ENCODE measurements at places on chromosomes 5 and 9. TPM values are rescaled to one million over a fixed set of nuclear protein-coding genes. Genes with fewer than 3 reads are reported as not detected.

GRCh38 chr9:78685471-78685870 is 388.5 kb downstream of the PSAT1 start:
- DNase-seq: no peak

DNA sequence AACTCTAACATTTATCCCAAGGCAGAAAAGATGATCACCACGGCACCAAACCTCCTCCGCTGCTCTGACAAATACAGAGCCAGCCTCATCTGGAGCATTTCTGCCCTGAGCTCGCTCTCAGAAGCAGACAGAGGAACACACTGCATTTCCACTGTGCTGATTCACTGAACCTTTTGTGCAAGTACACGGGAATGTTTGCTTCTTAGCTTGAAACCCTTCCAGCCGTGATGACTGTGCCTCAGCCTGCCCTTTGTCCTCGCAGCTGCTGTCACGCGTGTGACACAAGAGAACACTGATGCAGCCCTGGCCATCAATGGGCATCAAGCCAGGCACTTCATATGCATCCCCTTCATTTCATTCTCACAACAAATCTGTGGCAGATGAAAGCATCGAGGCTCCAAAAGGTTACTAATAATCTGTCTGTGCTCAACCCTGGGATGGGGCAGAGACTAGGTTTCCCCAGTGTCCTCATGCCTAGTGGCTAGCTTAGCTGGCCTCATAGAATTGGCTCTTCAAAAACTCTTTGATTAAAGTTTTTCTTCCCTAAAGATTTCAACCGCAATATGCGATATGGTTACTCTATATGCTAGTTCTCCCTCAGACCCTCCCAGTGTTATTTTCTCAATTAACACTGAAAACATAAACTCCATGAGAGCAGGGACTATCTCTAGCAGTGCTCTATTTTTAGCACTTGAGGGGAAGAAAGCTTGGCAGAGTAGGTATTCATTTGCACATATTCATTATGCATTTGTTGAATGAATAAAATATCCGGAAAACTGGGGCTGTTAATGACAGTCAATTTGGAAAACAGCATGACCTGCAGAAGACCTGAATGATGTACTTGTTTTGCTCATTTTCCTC is 7.3 kb downstream of the CDC14B start:
- DNase-seq: no peak

GRCh38 chr5:31415009-31415923 is 116.6 kb downstream of the DROSHA start:
- no peak for DNase-seq

DNA sequence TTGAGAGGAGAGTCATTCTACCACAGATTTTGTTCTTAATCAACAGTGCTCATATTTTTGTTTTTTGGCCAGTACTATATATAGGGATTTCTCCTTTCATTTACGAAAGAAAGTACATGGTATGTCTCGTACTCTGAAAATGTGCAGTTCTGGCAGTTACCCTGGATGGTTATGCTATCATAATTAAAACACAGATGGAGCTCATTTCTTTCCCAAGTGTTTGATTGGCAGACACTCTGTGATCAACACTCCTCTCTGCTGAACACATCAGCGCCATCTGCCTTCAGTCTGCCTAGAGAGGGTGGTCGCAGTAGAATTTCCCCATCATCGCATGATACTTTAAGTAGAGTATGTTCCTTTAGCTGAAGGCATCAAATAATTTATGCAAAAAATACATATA is 64.5 kb downstream of the PAM start:
- DNase-seq: no peak

C9orf50 gene
- total RNA-seq: not detected

FAT2 gene
- 86.5 TPM for total RNA-seq

- no peak for DNase-seq
Measured at GRCh38 chr5:78537821-78538220, 110.8 kb downstream of the LHFPL2 start.

DNA sequence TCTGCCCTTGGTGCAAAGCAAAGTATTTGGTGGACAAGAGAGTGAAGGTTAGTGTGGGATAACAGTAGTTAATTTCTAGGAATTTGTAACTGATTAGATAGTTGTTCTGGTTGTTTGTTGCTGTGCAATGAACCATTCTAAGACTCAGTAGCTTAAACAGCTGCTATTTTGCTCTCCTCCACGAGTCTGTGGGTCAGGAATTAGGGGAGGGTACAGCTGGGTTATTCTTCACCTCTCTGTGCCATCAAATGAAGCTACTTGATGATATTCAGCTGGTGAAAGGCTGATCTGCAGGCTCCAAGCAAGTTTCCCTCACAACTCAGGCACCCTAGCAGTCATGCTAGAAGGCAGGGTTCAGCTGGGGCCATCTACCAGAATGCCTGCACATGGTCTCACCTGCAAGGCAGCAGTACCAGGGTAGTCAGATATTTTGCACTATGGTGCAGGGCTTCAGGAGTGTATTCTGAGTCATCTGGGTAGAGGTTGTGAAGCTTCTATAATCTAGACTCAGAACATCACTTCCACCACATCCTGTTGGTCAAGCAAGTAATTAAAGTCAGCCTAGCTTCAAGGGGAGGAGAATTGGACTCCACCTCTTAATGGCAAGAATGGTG is 159.5 kb upstream of the SLC28A3 start:
- no peak for DNase-seq

- DNase-seq: no peak
Measured at GRCh38 chr5:160548949-160549645, 127.4 kb downstream of the PTTG1 start.

PRDM9 gene
- total RNA-seq: not detected

GCNT4 gene
- total RNA-seq: 2.3 TPM

DNA sequence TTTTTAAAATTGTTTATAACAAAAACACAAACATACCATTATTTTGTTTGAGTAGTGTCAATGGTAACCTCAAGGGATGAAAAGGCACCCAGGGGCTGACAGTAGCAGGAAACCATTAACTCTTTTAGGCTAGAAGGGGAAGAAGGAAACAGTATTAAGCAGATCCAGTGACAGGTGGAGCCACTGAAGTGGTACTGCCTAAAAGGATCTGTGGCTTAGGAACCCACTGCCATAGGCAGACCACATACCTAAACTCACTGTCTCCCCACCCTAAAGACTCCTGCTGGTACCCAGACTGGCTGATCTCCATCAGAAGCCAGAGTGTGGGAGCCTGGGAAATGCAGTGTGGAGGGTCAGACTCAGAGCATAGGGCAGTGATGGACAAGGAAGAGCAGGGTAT is 13.5 kb downstream of the RLN1 start:
- no peak for DNase-seq

PRLR gene
- total RNA-seq: 2.8 TPM

PPP3R2 gene
- total RNA-seq: not detected

- DNase-seq: no peak
Measured at GRCh38 chr5:105696440-105696839, 1974.3 kb downstream of the EFNA5 start.

DNA sequence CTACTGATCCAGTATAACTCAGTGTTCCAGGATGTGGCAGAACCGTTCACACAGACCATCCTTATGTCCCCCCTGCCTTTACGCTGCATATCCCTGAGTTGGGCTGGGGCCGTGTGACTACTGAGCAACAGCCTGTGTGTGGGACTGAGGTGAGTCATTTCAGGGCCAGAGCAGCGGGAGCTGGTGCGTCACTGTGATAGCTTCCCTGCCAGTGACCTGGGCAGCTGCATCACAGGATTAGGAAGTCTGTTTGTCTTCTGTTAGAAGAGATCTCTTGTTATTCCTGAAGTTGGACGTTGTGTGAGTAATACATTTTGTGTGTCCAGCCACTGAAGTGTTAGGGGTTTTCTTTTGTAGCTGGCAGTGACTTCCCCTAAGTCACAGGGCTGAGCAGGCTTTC is 35.6 kb downstream of the TPPP start:
- no peak for DNase-seq

FOXD4L5 gene
- total RNA-seq: not detected

PCSK1 gene
- not detected for total RNA-seq

GPR151 gene
- not detected for total RNA-seq

DNA sequence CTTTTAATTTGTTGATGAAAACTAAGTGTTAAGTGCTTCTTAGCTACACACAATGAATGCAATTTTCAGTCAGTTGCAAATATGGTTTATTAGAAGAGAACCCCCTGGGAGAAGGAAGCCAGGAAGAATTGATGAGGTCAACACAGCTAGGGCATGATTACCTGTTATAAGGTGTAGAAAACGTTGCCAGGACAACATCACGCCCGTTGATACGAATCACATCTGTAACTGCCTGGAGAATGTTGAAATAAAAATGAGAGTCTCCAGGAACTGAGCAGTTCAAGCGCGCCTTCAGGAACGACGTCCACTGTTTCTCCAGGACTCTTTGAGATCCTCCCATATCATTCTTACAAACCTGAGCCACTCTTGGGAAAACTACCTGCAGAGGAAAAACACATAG is 88.0 kb downstream of the SEMA6A start:
- no peak for DNase-seq

SLC6A19 gene
- not detected for total RNA-seq

BTNL8 gene
- total RNA-seq: not detected

GRCh38 chr5:115602591-115603125 is 379 bp upstream of the TICAM2 start:
- no peak for DNase-seq

CRHBP gene
- total RNA-seq: not detected

- no peak for DNase-seq
Measured at GRCh38 chr9:79224672-79225433, 346.9 kb upstream of the TLE4 start.

DNA sequence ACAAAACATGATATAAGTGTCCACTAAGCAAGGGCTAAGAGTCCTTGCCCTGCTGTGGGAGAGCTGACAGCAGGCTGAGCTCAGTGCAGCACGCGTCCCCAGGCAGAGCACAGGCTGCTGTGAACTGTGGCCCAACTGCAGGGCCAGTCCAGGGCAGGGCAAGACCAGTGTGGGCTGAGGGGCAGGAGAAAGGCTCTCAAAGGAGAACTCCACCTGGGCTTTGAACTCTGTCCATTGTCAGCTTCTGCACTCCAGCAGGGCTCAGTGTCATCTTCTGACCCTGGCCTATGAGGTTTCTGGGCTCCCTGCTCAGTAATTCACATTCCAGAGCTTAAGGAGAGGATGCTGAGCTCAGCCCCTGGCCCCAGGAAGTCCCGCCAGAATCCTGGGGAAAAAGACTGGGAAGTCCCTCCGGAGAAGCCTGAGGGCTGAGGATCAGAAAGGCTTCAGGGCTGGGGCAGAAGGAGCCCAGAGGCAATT is 37.4 kb downstream of the LHFPL2 start:
- DNase-seq: no peak

WWC1 gene
- total RNA-seq: 25.0 TPM

DNA sequence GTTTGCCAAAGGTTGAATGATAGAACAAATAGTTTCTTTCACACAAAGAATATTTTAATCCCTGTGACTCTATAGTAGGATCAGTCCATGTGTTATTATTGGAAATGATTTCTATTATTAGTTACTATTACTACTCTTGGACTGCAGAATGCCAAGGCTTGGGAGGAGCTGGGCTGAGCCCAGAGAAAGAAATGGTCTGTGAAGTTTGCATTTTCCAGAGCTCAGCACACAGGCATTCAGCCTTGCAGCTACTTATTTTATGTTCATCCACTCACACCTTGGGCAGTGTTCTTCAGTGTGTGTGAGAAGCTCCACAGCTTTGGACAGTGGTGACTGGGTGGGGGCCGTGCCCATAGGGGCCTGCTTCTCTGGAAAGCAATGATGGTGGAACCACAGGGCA is 583.1 kb downstream of the CCDC171 start:
- no peak for DNase-seq

- no peak for DNase-seq
Measured at GRCh38 chr5:43859309-43859708, 256.3 kb downstream of the NNT start.

DNA sequence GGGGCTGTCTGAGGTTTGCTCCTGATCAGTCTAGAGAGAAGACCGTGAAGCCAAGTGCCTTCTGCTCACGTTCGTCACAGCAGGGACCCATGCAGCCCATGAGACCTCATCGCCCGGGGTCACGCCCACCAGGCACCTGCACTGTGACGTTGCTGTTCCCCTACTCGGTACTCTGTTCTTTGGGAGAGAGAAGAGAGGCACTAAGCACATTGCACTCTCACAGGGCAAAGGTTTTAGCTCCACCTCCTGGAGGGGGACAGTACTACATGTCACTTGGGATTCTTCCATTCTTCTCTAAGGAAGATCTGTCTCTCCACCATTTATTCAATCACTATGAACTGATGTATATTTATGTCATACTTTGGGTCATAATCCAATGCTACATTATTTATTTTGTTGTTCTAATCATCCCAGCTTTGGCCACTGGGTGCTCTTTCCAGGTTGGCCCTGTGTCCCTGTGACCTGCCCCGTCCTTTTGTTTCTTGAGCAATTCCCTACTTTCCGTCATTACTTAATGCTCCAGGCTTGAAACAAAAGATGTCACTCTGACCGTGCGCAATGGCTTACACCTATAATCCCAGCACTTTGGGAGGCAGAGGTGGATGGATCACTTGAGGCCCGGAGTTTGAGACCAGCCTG is 31.4 kb upstream of the BRD3 start:
- DNase-seq: no peak

SLC1A3 gene
- total RNA-seq: 54.8 TPM

DNA sequence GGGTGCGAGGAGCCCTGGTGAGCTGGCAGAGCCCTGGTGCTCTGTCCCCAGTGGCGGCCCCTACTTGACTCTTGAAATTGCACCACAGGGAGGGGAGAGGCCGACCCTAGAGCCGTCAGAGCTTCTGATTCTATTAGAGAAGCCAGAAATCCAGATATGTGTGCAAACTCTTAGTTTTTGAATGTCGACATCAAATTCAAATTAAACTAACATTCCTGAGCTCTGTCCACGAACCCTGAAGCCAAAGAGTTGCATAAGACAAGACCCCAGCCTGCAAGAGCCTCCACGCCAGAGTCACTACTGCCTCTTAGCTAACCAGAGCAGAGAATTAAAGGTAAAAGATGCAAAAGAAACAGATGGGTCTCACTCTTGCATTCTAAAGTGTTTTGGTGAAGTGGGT is 29.8 kb upstream of the MSX2 start:
- no peak for DNase-seq

GRCh38 chr9:89351584-89352300 is 33.4 kb downstream of the SECISBP2 start:
- DNase-seq: no peak

DNA sequence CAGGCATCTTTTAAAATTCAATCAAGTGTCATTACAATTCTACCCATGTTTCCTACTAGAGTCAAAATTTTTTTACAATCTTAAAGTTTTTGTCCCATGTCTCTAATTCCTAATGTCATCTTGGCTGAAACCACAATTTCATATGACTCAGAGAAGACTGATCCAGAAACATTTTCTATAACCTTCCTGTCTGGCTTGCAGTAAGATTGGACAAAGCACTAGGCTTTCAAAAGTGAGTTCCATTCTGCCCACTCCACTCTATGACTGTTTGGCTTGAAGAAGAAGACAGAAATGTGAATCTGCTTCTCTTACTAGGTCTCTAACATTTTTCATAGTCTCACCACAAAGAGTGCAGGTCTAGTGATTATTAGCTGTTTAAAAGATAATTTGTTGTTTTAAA is 88.8 kb downstream of the NR3C1 start:
- DNase-seq: no peak

IL9 gene
- total RNA-seq: not detected

DNA sequence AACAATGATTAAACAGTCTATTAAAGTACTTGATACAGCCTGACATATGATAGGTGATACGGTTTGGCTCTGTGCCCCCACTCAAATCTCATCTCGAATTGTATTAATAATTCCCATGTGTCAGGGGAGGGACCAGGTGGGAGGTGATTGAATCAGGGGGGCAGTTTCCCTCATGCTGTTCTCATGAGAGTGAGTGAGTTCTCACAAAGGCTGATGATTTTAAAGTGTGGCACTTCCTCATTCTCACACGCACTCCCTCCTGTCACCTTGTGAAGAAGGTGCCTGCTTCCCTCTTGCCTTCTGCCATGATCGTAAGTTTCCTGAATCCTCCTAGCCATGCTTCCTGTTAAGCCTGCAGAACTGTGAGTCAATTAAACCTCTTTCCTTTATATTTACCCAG is 40.1 kb upstream of the TARS1 start:
- DNase-seq: no peak
